Spleen (tissue), 13 donors: ENCODE measurements at places on chromosomes 16 and 17. TPM values are rescaled to one million over a fixed set of nuclear protein-coding genes. Genes with fewer than 3 reads are reported as not detected.

GRCh38 chr17:53996890-53997289 is 174.2 kb downstream of the KIF2B start:
- H3K4me3 ChIP-seq = no peak overlapping the region
- no peaks in the 10 kb centered on the region for H3K36me3 ChIP-seq
- H3K4me1 ChIP-seq = no peaks in the 10 kb centered on the region
- no peaks in the 10 kb centered on the region for H3K27me3 ChIP-seq
- H3K27ac ChIP-seq = no peak overlapping the region
- no peak for DNase-seq

DNA sequence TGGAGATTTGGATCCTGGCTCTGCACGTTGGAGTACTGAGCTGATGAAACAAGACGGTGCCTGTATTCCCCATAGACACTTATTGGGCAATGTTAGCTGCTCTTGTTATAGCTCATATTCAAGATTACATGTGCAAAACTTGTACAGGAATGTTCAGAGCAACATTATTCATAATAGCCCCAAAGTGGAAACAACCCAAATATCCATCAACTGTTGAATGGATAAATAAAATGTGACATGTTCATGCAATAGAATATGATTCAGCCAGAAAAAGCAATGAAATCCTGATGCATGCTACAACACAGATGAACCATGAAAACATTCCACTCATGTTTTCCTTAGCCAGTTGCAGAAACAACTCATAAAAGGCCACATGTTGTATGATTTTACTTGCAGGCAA is 5.7 kb upstream of the SDR42E1 start:
- no peaks in the 10 kb centered on the region for H3K4me1 ChIP-seq
- no peaks in the 10 kb centered on the region for H3K36me3 ChIP-seq
- H3K4me3 ChIP-seq = no peak overlapping the region
- H3K27me3 ChIP-seq = no peaks in the 10 kb centered on the region
- no peak for DNase-seq

- H3K4me3 ChIP-seq = no peak overlapping the region
- H3K27me3 ChIP-seq = no peaks in the 10 kb centered on the region
- H3K36me3 ChIP-seq = no peaks in the 10 kb centered on the region
- H3K27ac ChIP-seq = no peak overlapping the region
- H3K4me1 ChIP-seq = peaks cover 4% of the 10 kb centered on the region
- no peak for DNase-seq
Observed at GRCh38 chr17:48153691-48154358, 46.3 kb downstream of the SNX11 start.

GRCh38 chr17:31834448-31834847 is 24.6 kb downstream of the COPRS start:
- H3K27ac ChIP-seq = no peak overlapping the region
- DNase-seq = no peak
- H3K4me1 ChIP-seq = peaks cover 11% of the 10 kb centered on the region
- no peak overlapping the region for H3K4me3 ChIP-seq
- H3K27me3 ChIP-seq = no peaks in the 10 kb centered on the region
- no peaks in the 10 kb centered on the region for H3K36me3 ChIP-seq

DNA sequence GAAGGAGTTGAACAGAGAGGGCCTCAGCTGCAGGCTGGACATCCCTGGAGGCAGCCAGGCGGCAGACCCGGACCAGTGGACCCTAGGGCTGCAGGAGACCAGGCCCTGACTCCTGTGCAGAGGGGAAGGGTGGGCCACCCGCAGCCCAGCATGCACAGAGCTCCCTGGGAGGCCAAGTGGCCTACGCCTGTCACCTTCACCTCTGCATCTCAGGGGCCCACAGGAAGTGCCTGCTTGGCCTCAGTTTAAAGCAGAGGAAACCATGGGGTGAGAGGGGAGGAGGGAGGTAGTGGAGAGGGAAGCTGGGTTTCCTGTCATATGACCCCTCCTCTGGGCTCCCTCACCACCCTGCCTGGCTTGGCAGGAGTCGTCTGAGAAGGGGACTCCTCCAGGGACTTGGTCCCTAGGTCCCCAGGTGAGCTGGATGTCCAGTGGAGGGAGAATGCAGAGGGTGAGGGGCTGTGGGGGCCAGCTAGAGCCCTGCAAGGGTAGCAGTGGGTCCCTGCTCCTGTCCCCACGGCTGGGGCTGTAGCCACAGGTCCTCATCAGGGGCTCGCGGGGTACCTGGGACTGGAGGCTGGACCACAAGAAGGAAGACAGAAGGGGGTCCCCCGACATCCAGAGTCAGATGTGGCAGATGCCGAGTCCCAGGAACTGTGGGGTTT is at the start of gene TMC8:
TMC8 (plus strand) TSS at position 335 of the 665 bp plus-strand sequence. CDS start 818 bp downstream, outside the sequence.
- peaks cover 2% of the 10 kb centered on the region for H3K36me3 ChIP-seq
- H3K27ac ChIP-seq = peak within 1 kb of the TSS; percentile 87
- H3K27me3 ChIP-seq = no peaks in the 10 kb centered on the region

DNA sequence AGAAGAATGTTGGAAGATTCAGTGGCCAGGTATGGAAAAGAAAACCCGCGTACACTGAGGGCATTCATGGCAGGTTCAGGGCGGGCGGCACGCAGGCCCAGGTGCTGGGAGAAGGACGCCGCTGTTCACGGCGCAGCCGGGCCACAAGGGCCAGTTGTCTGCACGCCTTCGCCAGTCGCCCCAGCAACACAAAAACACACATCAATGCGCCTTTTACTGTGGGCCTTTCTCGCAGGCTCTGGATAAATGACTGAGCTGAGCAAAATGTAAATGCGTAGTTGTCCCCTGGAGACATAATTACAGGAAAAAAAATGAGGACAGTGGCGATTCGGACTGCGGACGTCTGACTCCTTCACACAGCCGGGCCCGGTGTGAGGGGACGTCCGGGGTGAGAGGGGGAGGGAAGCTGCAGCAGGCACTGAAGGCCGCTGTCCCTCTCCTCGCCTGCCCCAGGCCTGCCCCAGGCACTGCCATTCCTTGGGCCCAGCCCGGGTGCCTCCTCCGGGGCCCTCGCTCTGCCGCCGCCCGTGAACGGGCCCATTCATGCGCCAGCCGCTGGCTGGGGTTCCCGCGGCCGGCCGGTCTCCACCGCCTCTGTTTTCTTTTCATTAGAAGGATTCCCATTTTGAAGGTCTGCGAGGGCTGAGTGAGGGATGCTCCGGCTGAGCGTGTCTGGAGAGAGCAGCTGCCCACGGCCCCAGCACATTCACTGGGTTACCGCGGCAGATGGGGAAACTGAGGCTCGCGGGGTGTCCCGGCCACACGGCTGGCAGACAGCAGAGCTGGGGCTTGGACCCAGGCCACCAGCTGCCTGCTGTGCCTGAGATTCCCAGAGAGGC is 6.5 kb upstream of the ZNF469 start:
- no peak overlapping the region for H3K4me3 ChIP-seq
- peaks cover 3% of the 10 kb centered on the region for H3K27me3 ChIP-seq
- H3K4me1 ChIP-seq = no peaks in the 10 kb centered on the region
- DNase-seq = peak; percentile 38
- no peaks in the 10 kb centered on the region for H3K36me3 ChIP-seq

GH1 gene
- total RNA-seq = 1.2 TPM

GRCh38 chr17:29572691-29573557 is 4.4 kb downstream of the TP53I13 start:
- no peak overlapping the region for H3K27ac ChIP-seq
- no peak overlapping the region for H3K4me3 ChIP-seq
- peaks cover 63% of the 10 kb centered on the region for H3K36me3 ChIP-seq
- peaks cover 24% of the 10 kb centered on the region for H3K4me1 ChIP-seq
- H3K27me3 ChIP-seq = no peaks in the 10 kb centered on the region

- H3K27me3 ChIP-seq = no peaks in the 10 kb centered on the region
- no peaks in the 10 kb centered on the region for H3K36me3 ChIP-seq
- peak overlapping the region; percentile 72 for H3K27ac ChIP-seq
Observed at GRCh38 chr17:63946440-63947363, 14.6 kb upstream of the CD79B start.

DNA sequence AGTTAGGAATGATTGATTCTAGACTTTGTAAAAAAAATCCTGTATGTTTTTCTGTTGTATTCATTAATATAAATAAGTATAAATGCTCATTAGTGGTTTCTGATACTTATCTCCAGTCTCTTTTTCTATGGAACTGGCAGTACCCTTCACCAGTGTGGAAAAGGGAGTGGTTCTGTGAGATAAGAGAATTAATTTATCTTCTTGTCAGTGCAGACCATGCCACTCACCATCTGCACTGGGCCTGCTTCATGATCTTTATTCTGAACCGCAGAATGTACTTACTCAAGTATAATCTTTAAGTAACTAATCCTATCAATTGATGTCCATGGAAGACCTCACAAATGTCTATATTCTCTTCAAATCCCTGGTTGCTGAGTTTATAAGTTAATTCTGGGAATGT is 836.1 kb upstream of the CDH8 start:
- no peak for DNase-seq
- H3K27ac ChIP-seq = no peak overlapping the region
- H3K36me3 ChIP-seq = no peaks in the 10 kb centered on the region
- no peaks in the 10 kb centered on the region for H3K27me3 ChIP-seq
- H3K4me1 ChIP-seq = no peaks in the 10 kb centered on the region

CNEP1R1 gene
- 31.8 TPM for total RNA-seq

DNA sequence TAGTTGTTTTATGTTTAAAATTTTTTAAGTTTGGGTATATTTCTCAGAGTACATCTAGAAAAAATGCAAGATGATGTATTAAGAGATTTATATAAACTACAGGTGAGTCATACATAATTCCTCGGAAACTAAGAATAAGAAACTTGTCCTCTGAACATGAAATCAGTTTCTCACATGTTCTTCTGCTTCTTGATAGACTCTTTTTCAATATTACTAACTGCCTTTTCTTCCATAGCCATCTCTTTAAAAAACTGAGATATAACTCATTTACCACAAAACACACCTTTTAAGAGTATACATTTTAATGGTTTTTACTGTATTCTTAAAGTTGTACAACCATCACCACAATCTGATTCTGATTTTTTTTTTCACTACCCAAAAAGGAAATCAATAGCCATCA is 238.4 kb upstream of the AXIN2 start:
- H3K4me1 ChIP-seq = no peaks in the 10 kb centered on the region
- H3K36me3 ChIP-seq = no peaks in the 10 kb centered on the region
- no peak for DNase-seq
- H3K4me3 ChIP-seq = no peak overlapping the region
- no peaks in the 10 kb centered on the region for H3K27me3 ChIP-seq

LLGL2 gene
- total RNA-seq = 84.9 TPM

C17orf78 gene
- not detected for total RNA-seq

DNA sequence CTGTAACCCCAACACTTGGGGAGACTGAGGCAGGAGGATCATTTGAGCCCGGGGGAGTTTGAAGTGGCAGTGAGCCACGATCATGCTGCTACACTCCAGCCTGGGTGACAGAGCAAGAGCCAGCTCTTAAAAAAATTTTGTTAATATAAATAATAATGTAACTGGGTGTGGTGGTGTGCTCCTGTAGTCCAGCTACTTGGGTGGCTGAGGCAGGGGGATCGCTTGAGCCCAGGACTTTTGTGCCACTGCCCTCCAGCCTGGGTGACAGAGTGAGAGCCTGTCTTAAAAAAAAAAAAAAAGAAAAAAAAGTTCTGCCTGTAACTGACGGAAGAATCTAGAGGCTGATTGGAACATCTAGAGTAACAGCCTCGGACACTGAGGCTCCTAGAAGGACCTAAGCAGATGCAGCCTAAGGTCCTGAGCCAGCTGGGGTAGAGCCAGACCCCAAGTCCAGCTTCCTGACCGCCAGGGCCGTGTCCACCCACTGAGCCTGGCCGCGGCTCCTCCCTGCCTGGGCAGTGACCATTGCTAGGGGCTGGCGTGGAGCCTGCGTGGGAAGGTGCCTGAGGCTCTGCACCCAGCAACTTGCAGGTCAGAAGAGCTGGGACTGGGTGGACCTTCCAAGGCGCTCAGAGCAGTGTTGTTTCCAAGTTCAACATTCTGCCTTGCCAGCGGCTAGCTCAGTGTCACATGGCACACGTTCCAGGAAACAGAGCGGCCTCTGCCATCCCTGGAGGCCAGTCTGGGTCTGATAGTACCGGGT is 209.4 kb upstream of the CIBAR2 start:
- no peaks in the 10 kb centered on the region for H3K4me1 ChIP-seq
- H3K27ac ChIP-seq = peak overlapping the region; percentile 54
- no peaks in the 10 kb centered on the region for H3K36me3 ChIP-seq
- no peak overlapping the region for H3K4me3 ChIP-seq
- no peaks in the 10 kb centered on the region for H3K27me3 ChIP-seq

GRCh38 chr17:29825604-29826003 is 104.4 kb downstream of the SSH2 start:
- no peaks in the 10 kb centered on the region for H3K27me3 ChIP-seq
- H3K4me1 ChIP-seq = no peaks in the 10 kb centered on the region
- no peak overlapping the region for H3K4me3 ChIP-seq
- no peaks in the 10 kb centered on the region for H3K36me3 ChIP-seq
- H3K27ac ChIP-seq = no peak overlapping the region
- DNase-seq = no peak

DNA sequence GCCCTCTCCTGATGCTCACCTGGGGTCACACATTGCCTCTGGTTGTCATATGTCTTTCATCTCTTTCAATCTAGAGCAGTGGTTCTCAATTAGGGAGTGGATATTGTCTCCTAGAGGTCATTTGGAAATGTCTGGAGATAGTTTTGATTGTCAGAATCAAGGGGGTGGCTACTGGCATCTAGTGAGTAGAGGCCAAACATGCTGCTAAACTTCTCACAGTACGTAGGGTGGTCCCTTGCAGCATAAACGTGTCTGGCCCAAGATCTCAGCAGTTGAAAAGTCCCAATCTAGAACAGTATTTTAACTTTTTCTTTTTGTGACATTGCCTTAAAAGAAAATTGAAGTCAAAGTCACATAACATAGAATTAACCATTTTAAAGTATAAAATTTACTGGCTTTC is 30.5 kb upstream of the SLC5A10 start:
- H3K27ac ChIP-seq = peak overlapping the region; percentile 42
- DNase-seq = no peak
- H3K4me1 ChIP-seq = peaks cover 71% of the 10 kb centered on the region
- H3K36me3 ChIP-seq = no peaks in the 10 kb centered on the region
- H3K27me3 ChIP-seq = no peaks in the 10 kb centered on the region
- no peak overlapping the region for H3K4me3 ChIP-seq

GRCh38 chr16:79436885-79437284 is 163.7 kb downstream of the MAF start:
- DNase-seq = no peak
- no peaks in the 10 kb centered on the region for H3K36me3 ChIP-seq

DNA sequence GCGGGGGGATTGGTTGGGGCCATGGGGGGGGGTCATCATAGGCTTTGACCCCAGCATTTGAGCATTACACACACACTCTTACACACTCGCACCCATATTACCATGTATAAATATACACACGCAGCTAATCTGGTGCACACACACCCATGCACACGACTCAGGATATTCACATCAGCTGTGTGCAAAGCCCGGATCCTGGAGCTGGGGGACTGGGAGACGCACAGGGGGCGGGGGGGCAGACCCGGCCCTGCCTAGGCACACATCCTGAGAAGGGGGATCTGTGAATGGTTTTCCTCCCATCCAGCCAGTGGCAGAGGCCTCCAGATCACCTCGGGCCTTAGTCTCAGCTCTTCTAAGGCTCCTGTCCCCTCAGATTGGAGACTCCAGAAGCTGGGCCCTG is 5.6 kb downstream of the ASGR2 start:
- no peaks in the 10 kb centered on the region for H3K27me3 ChIP-seq
- DNase-seq = no peak
- no peaks in the 10 kb centered on the region for H3K36me3 ChIP-seq
- no peak overlapping the region for H3K4me3 ChIP-seq
